8988T (cell line): ENCODE measurements at places on chromosomes 7 and 10.

DNA sequence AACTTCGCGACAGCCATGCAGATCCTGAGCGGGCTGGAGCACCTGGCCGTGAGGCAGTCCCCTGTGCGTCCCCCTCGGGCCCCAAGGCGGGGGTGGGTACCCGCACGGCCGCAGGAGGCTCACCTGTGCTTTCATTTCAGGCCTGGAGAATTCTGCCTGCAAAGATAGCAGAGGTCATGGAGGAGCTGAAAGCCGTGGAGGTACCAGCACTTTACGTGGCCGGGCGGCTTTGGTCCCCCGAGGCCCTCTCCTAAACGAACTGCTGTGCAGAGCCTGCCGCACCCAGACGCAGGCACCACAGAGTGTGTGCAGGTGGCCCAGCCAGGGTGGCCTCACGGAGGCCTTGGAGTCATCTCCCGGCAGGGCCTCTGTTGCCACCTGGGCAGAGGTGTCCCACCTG, 11.1 kb upstream of the UTF1 start:
- no peak for DNase-seq

DNA sequence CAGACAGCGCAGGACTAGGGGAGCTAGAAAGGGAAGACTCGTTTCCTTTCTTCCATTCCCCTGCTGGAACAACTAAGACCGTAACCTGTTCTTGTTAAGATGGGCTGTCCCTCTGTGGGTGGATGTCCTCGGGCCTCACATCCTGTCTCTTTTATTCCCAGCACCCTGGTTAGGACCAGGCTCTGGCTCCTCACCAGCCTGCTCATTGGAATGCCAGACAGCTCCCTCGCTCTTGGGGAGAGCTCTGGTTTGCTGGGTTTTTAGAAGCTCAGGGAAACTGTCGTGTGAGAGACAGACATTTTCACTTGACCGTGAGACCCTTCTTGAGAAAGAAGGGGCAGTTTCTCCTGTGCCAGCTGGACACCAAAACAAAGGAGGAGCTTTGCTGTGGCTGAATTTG, 58.1 kb upstream of the HABP2 start:
- no peak for DNase-seq

GRCh38 chr10:46106410-46107255, 60.6 kb upstream of the MSMB start:
- DNase-seq = peak; percentile 35

GRCh38 chr7:70189776-70190175, 591.5 kb downstream of the AUTS2 start:
- no peak for DNase-seq

DNA sequence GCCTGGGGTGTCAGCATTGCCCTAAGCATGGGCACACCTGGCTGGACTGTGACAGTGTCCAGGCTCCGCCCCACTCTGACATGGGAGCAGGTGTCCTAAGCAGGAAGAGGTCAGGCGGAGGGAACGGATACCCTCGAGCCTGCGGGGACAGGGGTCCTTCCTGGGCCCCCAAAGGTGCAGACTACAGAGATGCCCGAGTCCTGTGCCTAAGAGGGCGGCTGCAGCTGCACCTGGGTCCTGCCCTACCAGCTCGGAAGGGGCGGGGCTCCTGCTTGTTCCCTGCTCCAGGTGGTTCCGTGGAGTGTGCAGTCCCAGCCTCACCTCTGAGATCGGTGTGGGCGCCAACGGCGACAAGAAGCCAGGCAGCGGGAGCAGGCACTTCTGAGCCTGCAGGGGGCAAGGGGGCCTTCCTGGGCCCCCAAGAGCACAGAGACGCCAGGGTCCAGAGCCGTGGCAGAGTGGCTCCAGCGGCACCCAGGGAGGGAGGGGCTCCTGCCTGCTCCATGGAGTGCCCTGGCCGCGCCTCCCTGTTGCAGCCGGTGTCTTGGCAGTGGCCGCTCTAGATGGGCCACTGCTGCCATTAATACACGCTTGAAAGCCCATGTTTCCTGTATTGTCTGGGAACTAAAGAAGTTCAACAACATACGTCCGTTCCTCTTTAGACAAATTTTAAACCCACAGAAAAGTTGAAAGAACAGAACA, 64.5 kb upstream of the CACNA2D1 start:
- DNase-seq = no peak

DNA sequence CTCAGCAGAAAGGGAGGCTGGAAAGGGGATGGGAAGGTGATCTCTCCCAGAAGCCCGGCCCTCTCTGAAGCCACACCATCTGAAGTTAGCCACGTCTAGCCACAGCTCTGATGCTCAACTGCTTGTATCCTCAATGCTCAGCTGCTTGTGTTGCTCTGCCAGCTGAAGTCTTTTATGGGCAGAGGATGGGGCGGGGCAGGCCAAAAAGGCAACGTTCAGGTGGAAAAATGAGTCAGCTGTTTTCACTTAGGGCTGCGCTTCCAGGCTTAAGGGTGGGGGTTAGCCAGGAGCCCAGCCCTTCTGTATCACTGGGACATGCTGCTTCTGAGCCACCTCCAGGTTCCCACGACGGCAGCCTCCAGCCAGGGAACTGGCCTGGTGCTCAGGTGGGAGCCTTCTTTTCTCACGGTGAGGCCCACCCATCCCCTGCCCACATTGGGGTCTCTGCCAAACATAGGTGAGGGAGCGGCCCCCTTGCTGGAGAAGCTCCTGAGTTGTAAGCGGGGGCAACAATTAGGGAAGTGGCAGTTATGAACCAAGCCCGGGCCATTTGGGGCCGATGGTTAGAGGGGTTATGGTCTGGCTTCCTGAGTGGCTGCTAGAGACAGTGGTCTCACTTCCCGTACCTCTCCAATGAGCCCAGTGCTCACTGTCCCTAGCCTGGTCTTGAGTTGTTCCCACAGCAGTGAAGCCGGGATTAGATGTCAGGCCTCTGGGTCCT, 44.9 kb upstream of the CNPY1 start:
- DNase-seq = no peak

DNA sequence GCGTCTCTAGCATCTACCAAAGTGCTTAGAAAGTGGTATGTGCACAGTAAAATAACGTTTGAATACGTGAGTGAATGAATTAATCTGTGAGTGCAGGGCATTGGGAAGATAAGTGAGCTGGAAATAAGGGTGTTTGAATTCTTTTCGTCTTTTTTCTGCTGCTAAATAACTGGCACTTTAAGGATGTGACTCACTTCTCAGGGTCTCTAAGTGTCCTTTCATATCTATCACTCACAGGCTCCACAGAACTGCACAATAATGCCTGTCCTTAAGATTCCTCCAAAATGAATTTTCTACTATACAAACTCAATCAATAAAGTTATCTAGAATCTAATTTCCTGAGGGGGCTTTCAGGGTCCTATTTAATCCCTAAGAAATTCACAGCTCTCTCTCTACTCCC, 3.2 kb upstream of the DGKB start:
- no peak for DNase-seq

GRCh38 chr10:110919971-110920881, 822 bp downstream of the SHOC2 start:
- DNase-seq = no peak

DNA sequence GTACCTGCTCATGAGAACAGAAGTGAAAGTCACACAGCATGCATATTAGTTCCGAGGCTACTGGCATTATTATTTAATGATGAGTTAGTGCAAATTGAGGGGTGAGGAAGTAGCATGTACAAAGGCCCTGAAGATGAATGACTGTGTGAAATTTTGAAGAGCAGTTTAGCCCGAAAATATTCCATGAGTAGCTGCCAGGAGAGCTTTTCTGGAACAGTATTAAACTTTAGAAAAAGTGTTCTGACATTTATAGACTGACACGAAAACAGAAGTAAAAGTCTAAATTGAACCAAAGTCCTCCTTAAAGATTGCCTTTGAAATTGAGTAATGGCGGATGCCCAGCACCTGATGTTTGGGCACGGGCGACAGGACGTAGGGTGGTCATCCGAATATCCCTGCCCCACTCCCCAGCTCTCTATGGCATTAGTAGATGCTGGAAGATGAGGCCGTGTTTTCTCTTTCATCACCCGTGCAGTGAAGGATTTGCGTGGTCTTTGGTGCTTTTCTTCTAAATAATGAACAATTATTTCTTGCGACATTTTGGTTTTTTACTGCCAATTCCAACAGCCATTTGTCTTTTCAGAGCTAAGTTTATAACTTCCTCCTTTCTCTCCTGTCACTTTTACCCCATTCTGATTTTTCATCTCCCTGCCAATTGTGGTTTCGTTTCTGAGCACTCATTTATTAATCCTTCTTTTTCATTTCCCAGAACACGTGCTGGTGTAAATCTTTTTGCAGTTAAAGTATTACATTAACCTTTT, 192.6 kb downstream of the MGMT start:
- DNase-seq = no peak
